Cardiac fibroblast (primary cell): ENCODE measurements at places on chromosomes 2 and 18.

GRCh38 chr18:32093102-32093511 lies 1.4 kb downstream of the RNF138 start:
- DNase-seq: peak; percentile 67

- peak; percentile 51 for DNase-seq
These were observed at the start of gene GAD1 for GRCh38 chr2:170816504-170817092. GAD1 (plus strand) TSS chr2:170816887; CDS start chr2:170818592, 1,705 bp downstream.

DNA sequence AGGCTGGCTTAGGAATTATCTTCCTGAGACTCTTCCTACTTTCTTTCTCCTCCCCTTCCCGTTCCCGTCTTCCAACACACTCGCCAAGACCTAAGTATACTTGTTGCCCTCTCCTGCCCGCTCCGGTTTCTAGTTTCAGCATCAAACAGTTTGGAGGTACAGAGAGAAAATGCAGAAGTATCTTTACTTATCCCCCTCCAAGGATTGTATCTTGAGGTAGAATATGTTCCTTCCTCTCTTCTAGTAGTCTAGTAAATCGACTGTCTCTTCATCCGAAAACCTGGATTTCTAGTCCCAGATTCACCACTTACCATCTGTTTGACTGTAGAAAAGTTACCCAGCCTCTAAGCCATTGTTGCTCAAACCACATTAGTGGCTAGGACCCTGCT lies 755 bp downstream of the EIF4E2 start:
- DNase-seq: no peak

- DNase-seq: no peak
These were observed 33.6 kb upstream of the ATP6V1B1 start for GRCh38 chr2:70902067-70902442.

DNA sequence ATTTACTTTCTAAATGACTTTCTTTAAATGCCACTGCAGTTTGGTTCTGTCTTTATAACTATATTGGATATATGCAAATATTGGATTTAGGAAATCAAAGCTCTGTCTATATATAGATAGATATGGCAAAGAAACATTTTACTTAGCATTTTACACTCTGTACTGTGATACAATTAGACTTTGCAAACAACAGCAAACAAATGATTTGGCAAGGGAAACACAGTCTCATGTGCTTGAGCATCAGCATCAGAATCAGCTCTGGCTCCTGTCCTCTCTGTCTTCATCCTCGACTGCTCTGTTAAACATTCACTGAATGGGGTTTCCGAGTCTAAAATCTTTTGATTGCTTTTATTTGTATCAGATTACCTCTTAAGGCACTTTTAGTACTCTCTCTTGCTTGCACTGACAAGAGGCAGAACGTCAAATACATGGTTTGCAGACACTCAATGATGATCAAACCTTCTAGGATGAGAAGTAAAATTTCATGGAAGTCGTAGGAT lies 176.8 kb upstream of the LRP1B start:
- no peak for DNase-seq

GRCh38 chr2:204877691-204878090 lies 332.4 kb downstream of the PARD3B start:
- DNase-seq: no peak

GRCh38 chr2:142531377-142531776 lies 346.1 kb upstream of the KYNU start:
- DNase-seq: no peak

DNA sequence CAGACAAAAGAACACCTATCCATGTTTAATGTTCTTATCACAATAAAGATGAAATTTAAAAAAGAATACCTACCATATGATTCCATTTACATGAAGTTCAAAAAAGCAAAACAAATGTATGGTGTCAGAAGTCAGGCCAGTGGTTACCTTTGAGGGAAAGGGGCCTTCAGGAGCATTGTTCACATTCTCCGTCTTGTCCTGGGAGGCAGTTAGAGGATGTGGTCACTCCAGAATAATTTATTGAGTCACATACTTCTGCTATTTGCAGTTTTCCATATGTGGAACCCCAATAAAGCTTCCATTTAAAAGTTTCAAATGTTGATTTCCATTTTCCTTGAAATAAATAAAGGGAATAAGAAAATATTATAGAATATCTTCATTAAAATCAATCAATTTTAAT lies 41.6 kb upstream of the POU3F3 start:
- no peak for DNase-seq

GRCh38 chr2:163852616-163853015 lies 116.8 kb upstream of the FIGN start:
- peak; percentile 11 for DNase-seq

GRCh38 chr2:131349021-131349420 lies 14.9 kb downstream of the RAB6D start:
- DNase-seq: no peak

DNA sequence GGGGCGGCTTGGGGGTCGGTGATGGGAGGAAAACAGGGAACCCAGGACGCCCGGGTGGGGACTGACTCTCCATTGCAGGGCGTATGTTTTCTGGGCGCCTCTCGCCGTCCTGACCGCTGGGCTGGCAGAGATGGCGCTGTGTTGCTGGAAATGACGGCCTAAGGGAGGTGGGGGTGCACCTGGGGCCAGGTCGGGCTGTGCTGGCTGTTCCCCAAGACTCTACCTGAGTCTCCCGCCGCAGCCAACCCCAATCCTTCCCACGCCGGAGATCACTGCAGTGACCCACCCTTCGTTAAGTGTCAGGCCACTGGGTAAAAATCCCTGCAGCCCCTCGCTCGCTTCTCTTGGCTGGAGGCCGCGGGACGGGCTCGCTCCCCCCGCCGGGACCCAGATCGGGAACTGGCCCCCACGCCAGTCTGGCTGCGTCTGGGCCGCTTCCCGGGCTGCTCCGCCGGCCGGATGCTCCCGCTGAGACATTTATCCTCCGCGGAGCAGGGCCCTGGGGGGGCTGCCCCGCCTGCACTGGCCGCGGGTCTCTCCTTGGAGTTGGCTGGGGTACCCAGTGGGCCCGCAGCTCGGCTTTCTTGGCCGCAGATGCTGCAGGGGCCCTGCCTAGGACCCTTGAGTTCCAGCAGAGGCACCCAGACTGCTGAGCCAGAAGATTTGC lies 7.8 kb upstream of the ARMC9 start:
- DNase-seq: peak; percentile 71

DNA sequence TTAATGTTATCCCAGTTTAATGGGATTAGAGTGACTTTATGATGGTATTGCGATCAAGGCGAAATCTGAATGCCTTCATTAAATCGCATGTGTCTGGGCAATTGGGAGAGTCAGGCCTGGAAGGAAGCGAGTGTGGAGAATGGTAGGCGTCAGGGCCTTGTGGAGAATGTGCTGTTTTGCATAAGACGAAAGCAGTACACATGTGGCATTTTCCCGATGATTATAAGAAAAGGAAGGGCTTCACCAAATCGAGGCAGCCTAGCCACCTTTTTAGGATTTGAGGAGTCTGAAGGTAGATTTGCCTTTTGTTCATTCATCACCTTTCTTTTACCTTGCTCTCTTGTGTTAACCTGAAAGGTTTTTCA lies 1.0 kb downstream of the ZNF532 start:
- no peak for DNase-seq

DNA sequence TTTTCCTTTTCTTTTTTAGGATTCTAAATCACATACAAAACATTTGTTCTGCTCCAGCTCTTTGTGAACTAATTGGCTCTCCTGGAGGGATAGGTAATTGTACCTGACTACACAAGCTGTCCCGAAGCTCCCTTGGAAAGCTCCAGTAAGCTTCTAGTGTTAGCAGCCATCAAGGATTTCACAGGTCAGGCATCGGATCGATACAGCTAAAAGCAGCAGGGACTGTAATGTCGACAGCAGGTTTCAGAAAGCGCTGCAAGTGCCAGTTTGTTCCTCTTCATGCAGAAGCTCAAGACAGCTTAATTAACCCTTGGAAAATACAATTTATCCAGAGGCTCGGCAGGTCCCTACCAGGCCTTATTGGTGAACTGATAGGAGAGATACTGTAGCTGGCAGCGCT lies 87.2 kb upstream of the VRK2 start:
- no peak for DNase-seq

DNA sequence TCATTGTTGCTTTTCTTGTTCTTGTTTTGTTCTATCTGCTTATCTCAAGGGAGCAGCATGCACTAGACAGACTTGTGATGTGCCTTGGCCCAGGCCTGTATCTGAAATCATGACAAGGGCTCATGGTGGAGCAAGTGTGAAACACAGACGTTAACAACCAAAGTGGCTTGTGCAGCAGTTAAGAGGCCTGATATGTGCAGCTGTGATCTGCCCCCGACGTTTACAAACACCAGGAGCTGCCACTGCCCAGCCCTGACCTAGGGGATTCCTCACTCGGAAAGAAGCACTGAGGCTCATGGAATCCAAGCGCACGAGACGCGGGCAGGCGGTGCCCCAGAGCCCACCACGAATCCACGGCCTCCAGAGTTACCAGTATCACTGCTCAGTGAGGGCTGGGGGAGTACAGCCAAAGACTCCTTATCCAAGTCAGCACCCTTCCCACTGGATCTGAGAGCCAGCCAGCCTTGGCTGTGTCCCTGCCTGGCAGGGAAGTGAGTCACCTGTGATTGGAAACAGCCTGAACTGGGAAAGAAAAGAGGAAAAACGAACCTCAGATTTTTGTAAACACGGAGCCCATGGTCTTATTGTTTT lies 62.3 kb upstream of the SNTG2 start:
- no peak for DNase-seq

DNA sequence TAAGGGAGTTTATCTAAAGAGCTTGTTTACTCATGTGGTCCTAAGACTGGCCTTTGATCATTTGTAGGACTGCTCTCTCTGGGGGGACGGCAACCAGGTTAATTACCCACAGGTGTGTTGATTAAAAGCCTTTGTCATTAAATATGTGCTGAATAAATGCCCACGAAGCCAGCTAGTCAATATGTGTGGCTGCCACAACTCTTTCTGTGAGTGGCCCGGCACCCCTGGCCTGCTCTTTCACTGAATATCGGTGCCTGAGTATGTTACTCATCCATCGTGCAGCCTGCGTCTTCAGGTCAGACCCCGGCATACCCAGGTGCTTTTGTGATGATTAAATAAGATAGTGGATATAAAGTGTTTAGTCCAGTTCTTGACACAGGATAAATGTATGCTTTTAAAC lies 24.3 kb upstream of the FSHR start:
- no peak for DNase-seq

DNA sequence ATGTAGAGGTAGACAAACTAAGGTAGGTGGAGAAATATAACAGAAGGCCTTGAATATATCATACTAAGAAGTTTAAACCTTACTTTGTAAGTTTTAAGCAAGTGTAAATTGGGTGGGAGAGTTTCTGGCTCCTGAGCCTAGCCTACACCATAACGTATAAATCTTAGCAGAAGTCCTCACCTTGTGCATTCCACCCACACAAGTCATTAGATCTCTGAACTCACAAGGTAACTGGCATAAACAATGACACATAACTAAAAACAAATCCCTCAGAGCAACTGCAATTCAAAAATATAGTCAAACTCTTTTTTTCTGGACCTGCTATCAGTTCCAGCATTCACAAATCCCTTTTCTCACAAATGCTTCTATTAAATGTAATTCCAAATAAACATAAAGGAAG lies 9.4 kb downstream of the REV1 start:
- DNase-seq: no peak

DNA sequence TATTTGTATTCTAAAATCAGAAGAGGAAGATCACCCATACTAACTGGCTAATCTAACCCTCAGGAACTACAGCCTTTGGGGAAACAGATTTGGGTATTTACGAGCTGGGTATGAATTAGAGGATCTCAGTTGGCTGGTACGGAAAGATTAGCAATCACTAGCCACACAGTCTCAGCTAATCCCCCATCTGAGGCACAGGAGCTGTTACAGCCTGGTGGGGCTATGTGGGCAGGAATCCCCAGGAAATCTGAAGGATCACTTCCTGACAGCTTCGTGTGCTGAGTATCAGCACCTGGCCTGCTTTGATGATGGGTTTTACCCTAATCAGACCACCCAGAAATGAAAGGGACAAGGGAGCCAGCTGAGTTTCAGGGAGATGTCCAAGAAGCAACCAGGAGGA lies 206.3 kb downstream of the AFF3 start:
- no peak for DNase-seq

DNA sequence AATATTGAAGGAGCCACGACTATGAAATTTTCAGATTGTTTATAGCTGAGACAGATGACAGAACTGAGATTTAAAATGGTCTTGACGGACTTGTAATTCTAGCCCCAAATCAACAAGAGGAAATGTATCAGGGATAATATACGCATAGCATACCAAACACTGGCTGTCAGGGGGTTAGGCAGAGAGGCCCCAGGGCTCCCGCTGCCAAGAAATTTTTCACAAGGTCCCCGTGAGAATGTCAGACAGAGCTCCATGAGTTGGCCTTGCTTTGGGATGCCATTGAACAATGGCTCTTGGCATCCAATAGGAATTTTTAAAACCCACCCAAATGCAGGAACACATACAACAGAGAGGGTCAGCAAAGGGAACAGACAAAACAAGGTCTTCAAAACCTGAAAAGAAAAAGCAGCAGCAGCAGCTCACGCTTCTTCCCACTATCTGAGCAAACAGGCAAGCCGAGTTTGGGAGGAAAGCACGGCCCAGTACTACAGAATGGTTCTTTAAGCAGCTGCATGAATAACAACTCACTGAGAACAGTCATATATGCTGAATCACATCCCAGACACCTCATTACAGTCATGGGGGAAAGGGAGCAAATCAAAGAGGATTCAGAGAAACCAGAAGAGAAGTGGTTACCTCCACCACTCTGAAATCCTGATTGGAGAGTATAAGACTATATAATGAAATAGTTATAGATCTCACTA lies 445.6 kb downstream of the RND3 start:
- peak; percentile 53 for DNase-seq

- no peak for DNase-seq
These were observed 25.7 kb upstream of the SP5 start for GRCh38 chr2:170689481-170689880.

GRCh38 chr2:221254299-221254698 lies 317.8 kb downstream of the EPHA4 start:
- DNase-seq: no peak

DNA sequence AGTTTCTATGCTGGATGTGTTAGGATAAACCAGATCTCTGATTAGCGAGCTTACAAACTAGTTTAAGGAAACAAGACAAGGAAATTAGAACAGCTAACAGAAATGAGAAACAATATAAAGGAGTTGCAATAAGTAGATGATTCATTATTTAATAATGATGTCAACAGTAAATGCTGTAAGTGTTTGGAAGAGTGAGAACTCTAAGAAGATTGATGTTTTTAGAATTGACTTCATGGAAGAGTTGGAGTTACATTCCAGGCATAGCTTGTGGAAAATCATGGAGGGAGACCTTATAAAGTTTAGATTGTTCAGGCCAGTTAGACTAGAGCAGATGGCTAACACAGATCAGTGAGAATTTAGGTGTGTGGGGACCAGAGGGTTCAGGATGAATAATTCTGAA lies 32.6 kb downstream of the PPP1R1C start:
- DNase-seq: peak; percentile 9

- DNase-seq: peak; percentile 15
These were observed 632 bp downstream of the AFTPH start for GRCh38 chr2:64524604-64525316.

- DNase-seq: no peak
These were observed 79.0 kb upstream of the ACAA2 start for GRCh38 chr18:49892148-49892924.
